Stimulated activated CD4-positive, alpha-beta T cell treated with anti-CD3 and anti-CD28 coated beads, Interleukin-1b, Interleukin-23, amount 100 ng/mL, for 24 hours (primary cell): ENCODE measurements at places on chromosomes 13 and 19.

- no peak for DNase-seq
These were observed 5.9 kb upstream of the RUBCNL start for GRCh38 chr13:46392967-46393366.

DNA sequence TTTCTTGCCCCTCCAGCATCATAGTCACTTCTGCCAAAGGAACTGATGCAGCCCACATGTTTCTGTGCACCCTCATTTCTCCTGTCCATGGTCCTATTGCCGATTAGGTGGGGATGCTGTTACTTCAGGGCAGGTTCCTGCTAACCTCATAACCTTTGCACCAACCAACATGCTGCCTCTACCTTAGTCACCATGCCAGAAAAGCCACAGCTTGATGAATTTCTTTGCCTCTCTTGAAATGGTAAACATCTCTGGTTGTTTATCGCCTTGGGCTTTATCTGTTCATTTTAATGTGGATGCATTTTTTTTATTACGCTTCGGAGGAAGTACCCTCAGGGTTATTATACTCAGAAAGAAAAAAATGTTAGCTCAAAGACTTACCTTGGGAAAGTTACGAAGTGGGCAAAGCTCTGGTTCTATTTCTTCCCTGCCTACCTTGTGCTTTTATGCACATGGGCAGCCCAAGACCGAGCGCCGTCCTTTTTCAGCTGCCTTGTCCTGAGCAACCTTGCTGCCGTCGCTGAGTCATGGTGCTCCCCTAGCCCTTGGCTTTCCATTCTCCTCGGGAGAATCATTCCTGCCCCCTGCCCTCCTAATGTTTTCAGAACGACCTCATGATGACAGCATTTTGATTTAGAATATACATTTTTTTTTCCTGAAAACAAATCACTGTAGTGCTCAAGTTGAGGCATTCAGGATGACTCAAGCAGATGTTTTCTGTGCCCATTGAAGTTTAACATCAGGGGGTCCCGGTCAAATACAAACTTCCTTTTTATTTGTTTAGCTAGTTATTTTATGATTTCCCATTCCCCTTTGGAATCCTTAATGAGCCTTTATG, 280.0 kb downstream of the SHISA2 start:
- no peak for DNase-seq

- no peak for DNase-seq
These were observed 51.6 kb upstream of the CACNA1A start for GRCh38 chr19:13557756-13558398.

GRCh38 chr13:69903081-69903480, 204.5 kb upstream of the ATXN8OS start:
- no peak for DNase-seq

- DNase-seq: no peak
These were observed 210.4 kb upstream of the SOX1 start for GRCh38 chr13:111856571-111856970.

GRCh38 chr19:55383279-55384130, 587 bp downstream of the TMEM238 start:
- DNase-seq: no peak

DNA sequence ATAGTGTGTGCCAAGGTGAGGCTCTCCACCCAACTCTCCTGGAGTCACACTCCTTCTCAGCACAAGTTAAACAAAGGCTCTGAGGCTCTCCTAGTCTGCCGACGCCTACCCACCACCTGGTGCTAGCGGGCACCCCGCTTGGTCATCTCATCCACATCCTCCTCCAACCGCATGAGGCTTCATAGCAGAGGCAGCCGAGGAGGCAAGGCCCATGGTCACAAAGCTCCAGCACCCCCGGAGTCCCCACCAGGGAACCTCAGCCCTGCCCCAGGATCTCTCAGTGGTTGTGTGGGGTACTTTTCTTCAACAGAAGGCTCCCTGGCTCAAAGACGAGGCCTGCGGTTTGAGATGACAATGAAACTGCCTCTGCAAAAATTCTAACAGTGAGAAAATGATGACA, 43.0 kb downstream of the STK24 start:
- DNase-seq: no peak

DNA sequence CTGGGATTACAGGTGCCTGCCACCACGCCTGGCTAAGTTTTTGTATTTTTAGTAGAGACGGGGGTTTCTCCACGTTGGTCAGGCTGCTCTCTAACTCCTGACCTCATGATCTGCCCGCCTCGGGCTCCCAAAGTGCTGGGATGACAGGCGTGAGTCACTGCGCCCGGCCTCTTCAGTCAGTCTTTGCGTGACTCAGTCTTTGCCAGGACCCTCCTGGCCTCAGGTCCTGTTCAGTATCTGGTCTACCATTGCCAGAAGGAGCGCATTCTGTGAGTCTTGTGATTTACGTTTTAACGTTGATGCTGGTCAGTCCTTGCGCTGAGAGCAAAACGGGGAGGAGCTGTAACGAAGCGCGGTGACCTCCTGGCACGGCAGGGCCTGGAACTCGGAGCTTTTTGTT, 7.6 kb upstream of the HMG20B start:
- no peak for DNase-seq
